GM23338 (cell line): ENCODE measurements at places on chromosomes 6 and 20. TPM values are rescaled to one million over a fixed set of nuclear protein-coding genes. Genes with fewer than 3 reads are reported as not detected.

The HLA-DPA1 gene
- 6.6 and 6.9 TPM in 2 replicates for total RNA-seq

The CARMIL1 gene
- 38.2 and 43.2 TPM in 2 replicates for total RNA-seq

The MYL9 gene
- total RNA-seq: 23.5 and 29.7 TPM in 2 replicates

The NKX2-2 gene
- total RNA-seq: not detected in 2 replicates

The FAM83D gene
- 81.6 and 91.3 TPM in 2 replicates for total RNA-seq

The OR12D3 gene
- total RNA-seq: not detected in 2 replicates

The MYBL2 gene
- 95.3 and 131 TPM in 2 replicates for total RNA-seq

The LPA gene
- total RNA-seq: 0.17 and 0.27 TPM in 2 replicates

The PLEKHG1 gene
- total RNA-seq: 1.0 and 2.5 TPM in 2 replicates

The ABHD16B gene
- not detected in 2 replicates for total RNA-seq

The NCOA6 gene
- total RNA-seq: 10.6 and 10.8 TPM in 2 replicates

The ANKRD66 gene
- total RNA-seq: not detected in 2 replicates

The LY6G6F gene
- not detected in 2 replicates for total RNA-seq

DNA sequence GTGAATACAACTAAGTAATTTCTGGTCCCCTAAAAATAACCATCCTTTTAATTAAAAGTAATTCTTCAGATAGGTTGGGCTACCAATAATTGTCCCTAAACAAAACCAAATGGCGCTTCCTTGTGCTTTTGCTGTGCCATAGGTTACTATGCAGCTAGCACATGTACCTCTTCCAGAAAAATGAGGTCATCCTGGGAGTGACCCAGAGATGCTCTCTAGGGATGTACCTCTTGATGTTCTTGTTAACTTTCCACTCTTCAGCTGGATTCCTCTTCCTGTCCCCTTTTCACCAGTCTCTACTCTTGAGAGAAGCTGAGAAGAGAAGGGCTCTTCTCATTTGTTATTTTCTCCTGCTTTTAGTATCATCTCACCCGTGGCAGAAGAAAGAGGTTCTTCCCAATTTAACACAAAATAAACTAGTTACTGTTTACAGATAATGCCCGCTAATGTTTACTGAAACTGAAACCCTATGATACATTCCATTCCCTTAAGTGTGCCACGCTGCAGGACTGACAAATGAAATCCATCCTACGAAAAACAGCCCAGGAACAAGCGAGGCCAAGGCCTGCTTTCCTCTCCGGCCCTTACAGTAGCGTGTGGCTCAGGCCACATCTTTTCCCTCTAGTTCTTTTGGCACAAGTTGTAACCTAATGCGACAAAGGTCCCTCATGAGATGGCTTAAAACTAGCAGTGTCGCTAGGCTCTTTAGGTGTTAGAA lies 24.2 kb downstream of the MRS2 start:
- no peak for DNase-seq

GRCh38 chr6:136961848-136962247 lies 39.7 kb downstream of the SLC35D3 start:
- DNase-seq: no peak

GRCh38 chr6:37514321-37514771 lies 14.7 kb upstream of the CCDC167 start:
- DNase-seq: no peak

DNA sequence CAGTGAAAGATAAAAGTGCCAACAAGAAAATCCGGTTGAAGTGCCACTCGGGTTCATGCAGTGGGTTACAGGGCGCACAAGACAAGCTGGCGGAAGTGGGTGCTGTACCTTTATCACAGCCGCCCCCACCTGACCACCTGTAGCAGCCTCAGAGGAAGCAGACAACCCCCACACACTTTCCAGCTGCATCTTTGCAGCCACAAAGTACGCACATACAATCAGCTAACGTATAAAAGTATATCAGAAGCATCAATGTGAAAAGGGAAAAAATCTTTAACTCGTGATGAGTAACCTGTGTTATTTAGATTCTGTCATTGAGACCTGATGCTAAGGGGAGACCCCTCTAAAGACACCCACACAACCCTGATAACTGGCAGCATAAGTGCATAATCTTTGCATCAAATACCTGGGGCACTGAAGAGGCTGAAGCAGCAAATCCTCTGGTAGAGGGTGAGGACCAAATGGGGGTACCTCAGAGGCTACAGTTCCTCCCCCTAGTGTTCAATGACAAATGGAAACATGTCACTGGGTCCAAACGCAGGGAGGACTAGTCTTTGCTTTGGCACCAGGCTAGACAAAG lies 22.1 kb downstream of the BACH2 start:
- DNase-seq: peak; percentile 61

DNA sequence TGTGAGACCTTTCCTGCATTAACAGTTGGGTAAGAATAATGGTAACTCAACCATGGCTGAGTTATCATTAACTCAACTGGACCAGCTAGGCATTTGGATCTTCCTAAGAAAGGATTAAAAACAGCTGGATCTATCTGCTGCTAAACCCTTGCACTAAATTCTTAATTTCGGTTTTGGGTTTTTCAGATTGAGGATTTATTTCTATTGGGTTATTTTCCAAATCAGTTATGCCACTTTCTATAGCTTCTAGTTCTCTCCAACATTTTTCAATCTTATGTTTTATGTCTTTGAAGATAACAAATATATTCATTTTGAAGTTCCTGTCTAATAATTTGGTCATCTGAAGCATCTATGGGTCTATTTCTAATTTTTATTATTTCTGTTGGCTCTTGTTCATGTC lies 92.5 kb downstream of the KIF13A start:
- no peak for DNase-seq

GRCh38 chr6:114033606-114034005 lies 62.7 kb upstream of the HDAC2 start:
- DNase-seq: no peak

- no peak for DNase-seq
These were observed 40.7 kb upstream of the SLC17A4 start for GRCh38 chr6:25713824-25714223.

GRCh38 chr20:38298768-38299288 lies 5.1 kb upstream of the BPI start:
- DNase-seq: no peak

- no peak for DNase-seq
These were observed 190.6 kb downstream of the SMOC2 start for GRCh38 chr6:168631564-168631963.

DNA sequence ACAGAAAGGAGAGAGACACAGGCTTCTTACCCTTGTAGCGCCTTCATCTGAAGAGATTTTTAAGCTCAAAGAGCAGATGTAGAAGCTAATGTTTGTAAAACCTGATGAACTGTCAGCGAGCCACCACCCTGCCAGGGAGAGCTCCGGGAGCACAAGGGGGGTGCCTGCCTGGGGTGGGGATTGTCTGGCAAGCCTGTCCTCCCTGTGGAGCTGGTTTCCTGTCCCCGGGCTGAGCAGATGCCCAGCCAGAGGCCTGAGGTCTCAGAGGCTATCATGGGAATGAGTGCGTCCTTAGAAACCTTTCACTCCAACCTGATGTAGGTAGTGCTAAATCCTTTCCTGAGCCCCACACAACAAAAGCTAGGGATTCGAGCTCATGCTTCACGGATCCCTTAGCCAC lies 41.9 kb upstream of the NR2E1 start:
- peak; percentile 65 for DNase-seq

GRCh38 chr20:48284837-48285236 lies 499.6 kb upstream of the SULF2 start:
- no peak for DNase-seq

GRCh38 chr20:53490620-53491019 lies 103.0 kb downstream of the ZNF217 start:
- DNase-seq: no peak

GRCh38 chr6:167910007-167910406 lies 83.3 kb downstream of the AFDN start:
- DNase-seq: no peak

GRCh38 chr20:22524393-22525015 lies 59.9 kb downstream of the FOXA2 start:
- DNase-seq: no peak

GRCh38 chr6:1849691-1850090 lies 240.0 kb downstream of the FOXC1 start:
- no peak for DNase-seq

- DNase-seq: no peak
These were observed 28.1 kb upstream of the QKI start for GRCh38 chr6:163386329-163386908.

- no peak for DNase-seq
These were observed 33.2 kb upstream of the TASP1 start for GRCh38 chr20:13671916-13672378.

- no peak for DNase-seq
These were observed 26.0 kb downstream of the TRAM2 start for GRCh38 chr6:52550870-52551269.

- DNase-seq: no peak
These were observed 17.6 kb downstream of the WRNIP1 start for GRCh38 chr6:2782825-2783187.

- peak; percentile 76 for DNase-seq
These were observed 135.3 kb upstream of the DEFB112 start for GRCh38 chr6:50185006-50185405.

GRCh38 chr6:43127180-43127579 lies 43.9 kb upstream of the SRF start:
- DNase-seq: no peak

- no peak for DNase-seq
These were observed 2.1 kb downstream of the MAPK13 start for GRCh38 chr6:36132246-36132895.

DNA sequence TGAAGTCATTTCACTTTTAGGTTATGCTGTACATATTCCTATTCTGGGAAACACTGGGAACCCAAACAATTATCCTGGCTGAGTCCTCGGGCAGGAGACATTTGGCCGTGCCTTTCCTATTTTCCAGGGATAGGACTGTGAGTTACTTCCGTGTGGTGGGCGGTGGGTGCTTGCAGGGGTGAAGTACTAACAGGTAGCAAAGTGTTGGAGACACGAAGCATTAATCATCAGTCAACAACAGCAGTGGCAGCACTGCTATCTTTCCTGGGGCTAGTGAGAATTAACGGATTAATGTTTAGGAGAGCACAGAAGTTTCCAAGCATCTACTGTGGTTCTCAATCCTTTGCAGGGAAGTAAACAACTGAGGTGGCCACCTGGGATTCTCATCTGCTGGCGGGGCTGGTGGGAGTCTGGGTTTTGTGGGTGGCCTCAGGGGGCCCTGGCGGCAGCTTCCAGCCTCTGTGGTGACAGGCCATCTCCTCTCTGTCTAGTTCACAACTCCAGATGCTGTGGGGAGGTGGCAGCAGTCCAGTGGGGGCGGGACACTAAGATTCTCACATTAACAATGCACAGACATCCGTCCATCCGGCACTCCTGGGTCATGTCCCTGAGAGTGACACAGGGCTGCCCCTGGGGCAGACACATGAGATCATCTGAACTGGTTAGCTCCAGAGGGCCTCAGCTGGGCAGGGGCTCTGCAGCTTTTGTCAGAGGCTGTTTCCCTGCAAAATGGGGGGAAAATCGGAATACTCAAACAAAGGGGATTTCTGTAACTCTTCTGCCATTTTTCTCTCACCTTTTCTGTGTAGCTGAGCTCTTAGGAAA lies 90.9 kb downstream of the GJA10 start:
- no peak for DNase-seq

GRCh38 chr20:54950304-54950703 lies 474.9 kb downstream of the DOK5 start:
- DNase-seq: no peak

DNA sequence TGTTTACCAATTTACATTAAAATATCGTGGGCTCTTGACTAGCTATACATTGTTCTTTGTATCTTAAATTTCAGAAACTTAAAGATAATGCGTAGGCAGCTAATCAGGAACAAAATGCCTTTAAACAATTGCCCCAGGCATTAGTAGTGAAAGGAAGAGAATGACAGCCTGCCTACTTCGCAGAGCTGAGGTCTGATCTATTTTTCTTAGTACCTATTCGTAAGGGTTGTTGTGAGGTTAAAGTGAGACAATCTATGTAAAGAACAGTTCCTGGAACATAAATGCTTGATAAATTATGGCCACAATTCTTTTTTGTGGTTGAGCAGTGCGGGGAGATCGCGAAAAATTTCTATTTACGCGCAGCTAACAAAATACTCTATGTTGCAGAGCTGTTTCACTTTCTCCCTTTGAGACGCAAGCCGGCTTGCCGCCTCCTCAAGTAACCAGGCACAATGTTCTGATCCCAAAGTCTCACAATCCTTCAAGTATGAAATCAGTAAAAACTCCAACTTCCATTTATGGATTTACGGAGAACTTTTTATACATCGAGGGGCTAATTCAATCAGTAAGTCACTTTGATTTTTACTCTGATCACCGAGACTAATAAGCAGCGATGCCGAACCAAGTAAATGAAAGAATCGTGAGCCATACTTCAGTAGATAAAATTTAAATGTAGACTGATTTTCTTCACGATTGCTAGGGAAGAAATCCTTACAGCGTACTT lies 878 bp upstream of the PNRC1 start:
- DNase-seq: peak; percentile 48

GRCh38 chr6:68045193-68045592 lies 589.9 kb upstream of the ADGRB3 start:
- DNase-seq: no peak

DNA sequence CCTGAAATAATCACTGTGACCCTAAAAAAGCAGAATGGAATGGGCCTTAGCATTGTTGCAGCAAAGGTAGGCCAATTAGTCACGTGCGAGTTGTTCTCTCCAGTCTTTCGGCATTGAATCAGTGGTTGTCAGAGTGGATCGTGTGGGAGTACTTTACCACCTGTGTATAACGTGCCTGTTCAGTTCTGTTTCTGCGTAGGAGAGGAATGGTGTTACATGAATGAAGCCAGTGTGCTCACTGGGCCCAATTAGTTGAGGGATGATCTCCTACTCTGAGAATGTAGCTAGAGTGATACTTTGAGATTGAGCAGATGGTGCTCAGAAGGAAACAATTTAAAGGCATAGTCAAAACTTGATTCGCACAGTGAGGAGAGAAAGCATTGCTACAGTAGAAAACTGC lies 72.4 kb upstream of the KIF25 start:
- DNase-seq: no peak

DNA sequence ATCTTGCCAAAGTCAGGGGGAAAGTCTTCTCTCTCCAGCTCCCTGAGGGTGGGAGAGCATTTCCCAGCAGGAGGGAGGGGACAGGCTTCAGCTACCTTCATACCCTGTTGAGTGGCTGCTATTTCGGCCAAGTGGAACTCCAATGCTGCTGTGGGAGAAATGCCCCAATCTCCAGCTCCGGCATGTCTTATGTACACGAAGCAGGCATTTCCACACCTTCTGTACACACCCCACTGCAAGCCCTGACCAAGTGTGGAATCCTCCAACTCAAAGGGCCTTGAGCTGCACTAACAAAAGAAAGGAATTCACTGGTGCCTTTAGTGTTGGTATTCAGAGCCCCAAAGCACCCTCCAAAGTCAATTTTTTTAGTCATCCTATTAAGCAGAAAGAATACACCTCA lies 313.6 kb upstream of the NT5E start:
- DNase-seq: no peak

DNA sequence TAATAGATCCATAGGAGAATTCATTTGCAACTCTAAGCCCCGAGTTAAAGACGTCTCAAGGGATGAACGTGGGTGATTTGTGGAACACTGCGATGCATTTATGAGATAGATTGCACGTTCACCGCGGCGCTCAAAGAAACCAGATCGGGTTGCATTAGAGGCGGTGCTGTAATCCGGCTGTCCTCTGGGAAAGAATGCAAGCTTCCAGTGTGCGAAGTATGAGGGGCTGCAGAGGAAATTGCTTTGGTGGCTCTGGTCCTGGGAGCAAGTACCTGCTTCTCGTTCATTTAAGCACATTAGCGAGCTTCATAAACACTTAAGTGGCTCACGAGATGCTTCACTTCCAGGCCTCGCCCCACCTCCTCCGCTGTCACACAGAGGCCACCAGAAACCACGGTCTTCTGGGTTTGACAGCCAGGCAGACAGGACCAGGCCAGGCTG lies 182.3 kb downstream of the CDH4 start:
- DNase-seq: no peak

- DNase-seq: no peak
These were observed 55.6 kb downstream of the TULP4 start for GRCh38 chr6:158367816-158368215.

- no peak for DNase-seq
These were observed 234.5 kb upstream of the THEMIS start for GRCh38 chr6:128135325-128135724.
